ENCODE measurements at places on chromosomes 11 and 22.

GRCh38 chr22:21681566-21682370, 16.0 kb downstream of the PPIL2 start:
- DNase-seq: no peak

GRCh38 chr11:37496201-37496600, 898.2 kb upstream of the RAG2 start:
- DNase-seq: no peak

DNA sequence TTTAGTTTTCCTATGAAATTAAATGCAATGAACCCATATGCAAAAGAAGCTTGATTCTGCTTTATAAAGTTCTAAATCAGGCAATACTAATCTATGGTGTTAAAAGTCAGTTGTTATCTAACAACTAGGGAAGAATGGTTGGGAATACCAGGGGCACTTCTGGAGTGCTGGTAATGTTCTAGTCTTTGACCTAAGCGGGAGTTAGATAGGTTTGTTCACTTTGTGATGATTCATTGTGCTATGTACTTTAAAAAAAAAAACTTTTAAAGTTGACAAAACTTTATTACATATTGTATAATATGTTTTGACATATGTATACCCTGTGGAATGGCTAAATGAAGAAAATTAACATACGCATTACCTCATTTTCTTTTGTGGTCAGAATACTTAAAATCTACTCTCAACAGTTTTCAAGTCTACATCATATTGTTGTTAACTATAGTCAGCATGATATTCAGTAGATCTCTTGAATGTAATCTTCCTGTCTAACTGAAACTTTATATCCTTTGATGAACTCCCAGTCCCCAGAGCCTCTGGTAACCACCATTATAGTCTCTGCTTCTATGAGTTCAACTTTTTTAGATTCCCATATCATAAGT, 39.2 kb downstream of the BIRC2 start:
- no peak for DNase-seq

DNA sequence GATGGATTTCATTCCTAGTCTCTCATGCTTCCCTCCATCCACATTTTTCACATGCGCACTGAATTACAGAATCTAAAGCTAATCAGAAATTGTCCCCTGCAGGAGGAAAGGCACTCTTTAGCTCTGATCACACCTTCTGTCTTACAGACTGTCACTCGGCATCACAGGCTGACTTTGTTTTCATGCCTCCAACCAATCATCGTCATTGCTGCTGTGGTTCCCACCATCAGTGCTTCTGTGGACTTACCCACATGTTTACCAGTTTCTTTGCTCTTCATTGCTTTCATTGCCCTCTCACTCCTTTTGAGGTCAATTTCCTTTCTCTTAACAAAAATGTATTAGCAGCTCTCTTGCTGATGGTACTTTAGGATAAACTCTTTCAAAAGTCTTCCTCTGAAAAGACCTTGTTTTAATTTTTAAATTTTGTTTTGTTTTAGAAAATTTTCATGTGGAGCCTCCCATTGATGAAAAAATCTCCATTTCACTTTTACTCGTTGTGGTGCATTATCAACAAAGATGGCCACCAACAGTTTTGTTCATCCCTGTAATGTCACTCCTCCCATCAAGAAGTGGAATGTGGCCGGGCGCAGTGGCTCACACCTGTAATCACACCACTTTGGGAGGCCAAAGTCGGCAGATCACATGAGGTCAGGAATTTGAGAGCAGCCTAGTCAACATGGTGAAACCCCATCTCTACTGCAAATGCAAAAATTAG, 20.2 kb upstream of the TREH start:
- DNase-seq: no peak

DNA sequence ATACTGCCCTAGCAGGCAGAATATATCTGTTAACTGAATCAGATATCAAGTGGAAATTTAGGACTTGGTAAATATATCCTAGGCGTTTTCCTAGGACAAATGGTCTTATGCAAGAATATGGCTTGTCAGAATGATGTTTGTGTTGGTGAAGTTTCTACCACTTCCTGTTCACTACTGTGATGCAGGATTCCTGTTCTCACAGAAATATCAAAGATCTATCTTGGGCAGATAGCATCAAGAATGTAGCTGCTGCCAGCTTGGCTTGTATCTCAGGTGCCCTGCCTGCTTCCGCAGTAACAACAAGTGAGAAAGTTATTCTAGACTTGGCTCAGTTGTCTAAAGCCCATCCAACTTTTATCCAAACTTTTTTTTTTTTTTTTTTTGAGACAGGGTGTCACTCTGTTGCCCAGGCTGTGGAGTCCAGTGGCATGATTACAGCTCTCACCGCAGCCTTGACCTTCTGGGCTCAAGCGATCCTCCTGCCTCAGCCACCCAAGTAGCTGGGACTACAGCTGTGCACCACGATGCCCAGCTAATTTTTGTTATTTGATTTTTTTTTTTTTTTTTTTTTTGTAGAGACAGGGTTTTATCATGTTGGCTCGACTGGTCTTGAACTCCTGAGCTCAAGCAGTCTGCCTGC, 61.3 kb downstream of the PPME1 start:
- DNase-seq: no peak

DNA sequence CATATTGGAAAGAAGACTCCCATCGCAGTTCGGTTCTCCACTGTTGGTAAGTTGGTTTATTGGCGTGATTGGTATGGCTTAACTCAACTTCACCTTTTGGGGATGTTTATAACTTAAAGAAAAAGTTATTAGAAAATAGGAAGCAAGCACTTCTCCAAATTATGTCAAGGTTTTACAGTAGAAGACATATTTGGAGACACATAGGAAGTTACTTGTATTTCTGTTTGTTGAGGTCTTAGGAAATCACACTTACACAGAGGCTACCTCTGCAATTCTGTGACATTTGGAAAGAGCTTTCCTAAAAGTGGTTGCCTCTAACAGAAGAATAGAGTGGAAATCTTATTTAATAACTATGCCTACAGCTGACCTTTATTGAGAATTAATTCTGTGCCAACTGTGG, 12.3 kb downstream of the CAT start:
- DNase-seq: no peak

- DNase-seq: peak; percentile 73
Measured at GRCh38 chr11:123062892-123063825, 1.2 kb upstream of the HSPA8 start.

Data from right atrium auricular region (tissue), 2 donors.